SK-MEL-5 (cell line): ENCODE measurements at places on chromosomes 2 and 18.

DNA sequence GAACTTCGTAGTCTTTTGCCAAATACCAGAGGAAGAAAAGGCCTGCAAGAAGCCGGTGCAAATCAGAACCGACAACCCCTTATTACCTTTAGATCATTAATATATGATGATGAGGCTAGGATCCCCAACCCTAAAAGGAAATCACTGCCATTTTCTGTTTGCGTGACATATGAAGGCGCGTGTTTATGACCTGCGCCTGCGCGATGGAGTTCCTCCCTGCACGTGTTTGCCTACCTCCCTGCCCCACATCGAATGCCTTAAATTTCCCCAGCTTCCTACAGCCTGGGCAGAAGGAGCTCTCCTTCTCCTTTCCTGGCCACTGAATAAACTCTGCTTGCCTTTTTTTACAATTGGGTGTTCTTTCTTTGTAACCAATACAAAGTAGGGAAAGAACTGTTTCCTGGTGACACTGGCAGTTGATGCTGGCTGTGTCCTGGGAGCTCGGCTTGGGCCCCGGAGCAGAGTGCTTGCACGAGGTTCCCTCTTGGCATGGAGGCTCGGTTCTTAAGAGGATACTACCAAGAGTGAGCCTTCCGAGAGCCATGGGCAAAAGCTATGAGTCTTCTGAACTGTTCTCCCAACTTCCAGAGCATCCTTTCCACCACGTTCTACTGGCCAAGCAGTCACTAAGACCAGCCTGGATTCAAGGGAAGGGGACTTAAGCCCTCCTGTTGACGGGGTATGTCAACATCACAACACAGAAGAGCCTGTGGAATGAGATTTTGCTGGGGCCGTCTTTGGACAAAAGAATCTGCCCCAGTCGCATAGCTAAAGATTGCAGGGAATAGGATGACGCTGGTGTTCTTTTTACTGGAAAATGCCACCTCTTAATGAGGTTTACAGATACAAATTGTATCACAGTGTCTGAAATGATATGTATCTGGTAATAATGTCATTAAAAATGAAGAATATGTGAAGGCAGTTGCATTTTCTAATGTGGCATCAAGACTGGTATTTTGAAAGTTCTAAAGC is 179.8 kb downstream of the SH3BP4 start:
- DNase-seq = no peak

- no peak for DNase-seq
These were observed 399.3 kb downstream of the METTL4 start for GRCh38 chr18:2171840-2172625.

- DNase-seq = no peak
These were observed 429.2 kb downstream of the PID1 start for GRCh38 chr2:228841877-228842276.

DNA sequence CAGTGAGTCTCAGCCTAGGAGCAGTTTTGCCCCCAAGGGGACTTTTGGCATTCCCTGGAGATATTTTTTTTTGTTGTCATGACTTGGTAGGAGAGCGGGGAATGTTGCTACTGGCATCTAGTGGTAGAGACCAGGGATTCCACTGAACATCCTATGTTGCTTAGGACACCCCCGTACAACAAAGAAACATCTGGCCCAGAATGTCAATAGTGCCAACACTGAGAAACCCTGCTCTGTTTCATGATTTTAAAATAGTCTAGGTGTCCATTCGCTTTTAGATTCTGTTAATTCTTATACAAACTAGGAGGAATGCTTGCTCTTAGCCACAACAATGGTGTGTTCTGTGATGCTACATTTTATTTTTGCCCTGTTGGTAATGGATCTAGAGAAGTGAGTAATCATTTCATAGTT is 225.8 kb upstream of the SIX3 start:
- DNase-seq = peak; percentile 86

GRCh38 chr2:120177001-120177621 is 46.1 kb downstream of the TMEM185B start:
- peak; percentile 22 for DNase-seq

DNA sequence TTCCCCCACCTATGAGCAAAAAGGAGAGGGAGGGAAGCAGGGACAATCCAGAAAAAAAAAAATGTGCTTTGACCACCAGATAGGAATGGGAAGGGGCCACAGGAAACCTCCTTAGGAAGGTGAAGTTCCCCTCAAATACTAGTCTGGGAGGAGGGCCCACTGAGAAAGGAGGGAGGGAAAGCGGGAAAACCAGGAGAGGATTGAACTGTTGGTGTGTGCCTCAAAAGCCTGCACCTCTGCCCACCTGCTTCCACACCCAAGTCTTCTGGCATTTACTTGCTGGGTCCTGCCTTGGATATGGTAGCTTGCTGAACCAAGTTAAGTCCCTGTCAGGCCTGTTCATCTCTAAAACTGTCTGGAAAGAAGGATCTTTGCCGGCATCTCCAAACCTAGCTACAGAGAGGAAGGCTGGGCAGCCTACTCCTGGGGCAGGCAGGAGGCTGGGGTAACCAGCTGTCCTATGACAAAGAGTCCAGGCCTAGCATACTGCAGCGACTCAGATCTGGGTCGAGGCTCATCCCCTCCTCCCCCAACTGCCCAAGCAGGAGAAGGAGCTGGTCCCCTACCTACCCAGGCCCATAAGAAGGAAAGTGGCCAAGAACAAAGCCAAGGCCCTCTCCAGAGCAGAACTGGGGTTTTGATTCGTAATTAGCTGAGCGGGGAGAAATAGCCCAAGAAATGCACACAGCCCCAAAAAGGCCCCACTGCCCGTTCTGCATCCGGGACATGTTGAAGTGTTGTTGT is 3.0 kb downstream of the EN1 start:
- no peak for DNase-seq

DNA sequence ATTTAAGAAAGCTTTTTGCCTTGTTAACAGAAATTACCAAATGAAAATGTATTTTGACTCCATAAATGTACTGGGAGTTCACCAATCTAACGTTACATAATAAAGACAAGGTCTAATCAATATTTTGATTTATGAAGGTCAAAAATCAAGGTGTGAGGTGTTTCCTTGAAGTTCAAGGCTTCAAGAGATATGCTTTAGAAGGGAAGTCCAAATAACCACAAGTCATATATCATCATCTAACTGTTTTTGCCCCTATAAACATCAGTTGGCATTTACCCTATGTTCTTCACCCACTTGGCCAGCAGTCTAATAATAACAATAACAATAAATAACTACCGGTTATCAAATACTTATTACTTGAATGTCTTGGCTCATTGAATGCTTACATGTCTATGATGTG is 196.1 kb upstream of the ID2 start:
- DNase-seq = no peak

- DNase-seq = no peak
These were observed 59.8 kb downstream of the HAUS1 start for GRCh38 chr18:46163941-46164499.

DNA sequence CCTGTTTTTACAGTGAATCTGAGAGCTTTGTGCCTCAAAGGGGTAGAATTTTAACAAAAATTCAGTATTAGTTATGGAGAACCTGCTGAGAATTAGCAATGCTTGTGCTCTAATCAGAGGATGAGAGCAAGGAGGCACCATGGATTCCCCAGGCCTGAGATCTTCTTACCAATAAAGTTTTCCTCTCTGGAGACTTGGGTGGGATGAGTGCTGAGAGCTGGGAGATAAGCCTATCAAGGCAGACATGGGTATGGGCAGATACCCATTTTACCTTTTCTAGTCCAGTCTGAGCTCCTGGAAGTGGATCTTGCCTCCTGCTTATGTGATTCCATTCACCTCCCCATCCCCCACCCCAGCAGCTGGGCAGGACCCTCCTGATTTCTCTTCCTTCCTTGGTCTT is 53.9 kb downstream of the BMP10 start:
- no peak for DNase-seq

GRCh38 chr2:134314681-134315368 is 61.0 kb downstream of the MGAT5 start:
- no peak for DNase-seq

DNA sequence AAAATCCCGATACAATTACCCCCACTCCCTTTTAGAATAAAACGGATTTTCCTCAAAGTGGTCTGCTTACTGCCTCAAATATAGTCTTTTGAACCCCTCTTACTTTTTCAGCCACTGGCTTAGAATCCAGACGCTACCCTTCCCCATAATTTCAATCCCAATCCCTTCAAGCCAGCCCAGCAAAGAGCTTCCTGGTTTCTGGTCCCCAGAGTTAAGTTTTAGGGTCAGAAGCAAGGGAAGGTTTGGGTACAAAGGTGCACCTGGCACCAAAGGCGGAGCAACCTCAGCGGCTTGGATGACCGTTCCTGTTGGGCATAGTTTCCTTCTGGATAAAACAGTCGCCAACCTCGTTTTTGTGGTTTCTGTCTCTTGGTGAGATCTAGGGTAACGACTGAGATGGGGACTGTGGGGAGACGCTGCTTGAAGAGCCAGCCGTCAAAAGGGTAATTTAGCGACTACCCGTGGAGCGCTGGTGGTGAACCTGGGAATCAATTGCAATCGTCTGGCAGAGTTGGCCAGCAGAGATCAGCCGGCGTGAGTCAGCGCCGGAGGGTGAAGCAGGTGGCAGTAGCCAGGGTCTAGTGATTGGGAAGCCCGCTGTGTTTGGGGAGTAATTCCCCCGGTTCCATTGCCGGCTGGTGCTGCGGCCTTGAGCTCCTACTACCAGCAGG is 1.6 kb downstream of the FEV start:
- no peak for DNase-seq

- DNase-seq = no peak
These were observed at the start of gene ARHGAP25 for GRCh38 chr2:68734688-68735525. TSS of gene ARHGAP25 (plus strand) at chr2:68734811. CDS start at chr2:68735200, 389 bp downstream.

DNA sequence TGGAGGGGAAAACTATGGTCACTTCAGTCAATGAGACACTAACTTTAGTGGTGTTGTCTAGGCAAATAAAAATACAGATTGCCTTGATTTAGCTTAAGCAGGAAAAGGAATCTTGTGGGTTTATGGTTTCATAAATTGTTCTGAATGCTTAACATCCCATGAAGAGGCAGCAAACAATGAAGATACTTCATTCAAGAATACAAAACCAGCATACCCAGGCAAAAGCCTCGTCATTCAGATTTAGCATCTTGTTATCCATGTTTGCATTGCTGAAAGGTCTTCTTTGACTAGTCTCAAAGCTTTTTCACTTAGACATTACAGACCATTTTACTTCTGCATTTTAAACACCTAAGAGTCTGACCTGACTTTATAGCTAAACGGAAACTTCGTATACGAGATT is 272.7 kb upstream of the FSHR start:
- DNase-seq = peak; percentile 52

DNA sequence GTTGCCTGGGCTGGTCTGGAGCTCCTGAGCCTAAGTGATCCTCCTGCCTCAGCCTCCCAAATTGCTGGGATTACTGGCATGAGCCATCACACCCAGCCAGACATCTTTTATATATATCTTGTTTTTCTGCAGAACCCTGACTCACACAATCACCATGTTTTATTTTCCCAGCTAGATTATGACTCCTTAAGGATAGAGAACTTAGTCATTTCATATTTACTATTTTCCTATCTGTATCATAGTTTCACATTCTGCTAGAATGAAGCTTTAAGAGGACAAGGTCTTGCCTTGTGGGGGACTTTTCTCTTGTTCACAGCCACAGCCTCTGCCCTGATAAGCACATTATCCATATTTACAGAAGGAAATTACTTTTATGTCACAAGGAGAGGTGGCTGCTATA is 73.9 kb downstream of the LBH start:
- DNase-seq = no peak

- no peak for DNase-seq
These were observed 187.3 kb upstream of the CTAGE1 start for GRCh38 chr18:22604986-22605421.

GRCh38 chr18:78681396-78681795 is 298.2 kb upstream of the SALL3 start:
- no peak for DNase-seq

GRCh38 chr2:219997341-219997851 is 370.0 kb downstream of the SLC4A3 start:
- DNase-seq = peak; percentile 16

GRCh38 chr2:162072181-162072702 is 1.8 kb downstream of the DPP4 start:
- no peak for DNase-seq

DNA sequence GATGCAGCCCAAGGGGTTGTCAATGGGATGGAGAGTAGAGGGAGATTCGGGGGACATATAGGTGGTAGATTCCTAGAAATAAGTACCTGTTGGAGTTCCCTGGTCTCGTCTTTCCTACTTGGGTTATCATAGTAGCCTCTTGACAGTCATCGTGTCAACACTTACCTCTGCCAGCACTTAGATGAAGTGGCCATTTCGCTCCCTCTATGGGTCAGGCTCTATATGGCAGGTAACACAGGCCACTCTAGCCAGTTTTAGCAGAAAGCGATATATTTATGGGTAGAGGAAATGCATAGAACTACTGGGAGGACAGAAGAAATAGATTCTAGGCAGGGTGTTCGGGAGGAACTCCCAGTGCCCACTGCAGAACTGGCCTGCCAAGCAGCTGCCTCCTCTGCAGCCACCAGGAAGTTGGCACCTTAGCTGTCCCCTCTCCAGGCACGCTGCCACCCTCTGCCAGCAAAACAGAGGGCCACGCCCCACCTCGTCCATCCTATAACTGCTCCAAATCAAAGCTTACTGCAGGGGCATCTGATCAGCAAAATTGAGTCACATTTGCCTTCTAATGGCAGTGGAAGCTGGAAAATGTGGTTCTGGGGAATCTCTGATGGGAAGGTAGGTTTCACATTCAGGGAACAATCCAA is 181.3 kb downstream of the INSIG2 start:
- peak; percentile 32 for DNase-seq

- DNase-seq = no peak
These were observed 247.9 kb downstream of the HDAC4 start for GRCh38 chr2:239152916-239153305.

DNA sequence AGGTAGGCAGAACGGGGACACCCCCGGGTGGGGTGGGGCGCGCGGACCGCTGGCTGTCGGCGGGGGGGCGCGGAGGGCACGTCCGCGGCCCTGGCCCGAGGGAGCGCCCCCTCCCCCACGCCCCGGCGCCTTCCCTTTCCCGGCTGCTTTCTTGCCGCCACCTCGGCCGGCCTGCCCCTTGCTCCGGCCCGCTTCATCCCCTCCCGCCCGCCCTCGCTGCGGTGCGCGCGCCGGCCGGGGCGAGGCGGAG is 443 bp downstream of the VAPA start:
- DNase-seq = no peak

DNA sequence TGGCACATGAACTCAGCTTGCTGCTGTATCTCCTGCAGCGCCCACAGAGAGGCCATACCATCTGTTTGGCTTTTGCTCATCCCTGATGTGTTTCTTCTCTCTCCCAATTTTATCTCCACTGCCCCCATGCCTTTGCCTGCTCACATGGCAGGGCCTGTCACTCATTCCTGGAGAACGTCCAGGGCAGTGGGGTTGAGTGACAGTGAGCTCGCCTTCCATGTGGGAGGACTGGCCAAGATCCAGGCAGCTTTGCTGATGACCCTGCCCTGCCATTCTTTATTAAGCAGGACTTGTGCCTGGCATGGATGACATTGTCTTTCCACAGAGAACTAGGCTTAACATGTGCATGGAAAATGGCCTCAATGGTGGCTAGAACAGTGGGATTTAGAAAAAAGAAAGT is 230.5 kb upstream of the THSD7B start:
- DNase-seq = no peak

GRCh38 chr2:18651842-18652774 is 62.7 kb upstream of the NT5C1B start:
- DNase-seq = no peak
